BJ (cell line): ENCODE measurements at places on chromosomes 5 and 9.

- DNase-seq, result peak; percentile 94
Observed at GRCh38 chr9:116234081-116234480, 80.5 kb downstream of the PAPPA start.

GRCh38 chr5:36669015-36669651 lies 62.7 kb downstream of the SLC1A3 start:
- no peak for DNase-seq

- DNase-seq, result no peak
Observed at GRCh38 chr5:72159501-72159911, 52.2 kb downstream of the MAP1B start.

DNA sequence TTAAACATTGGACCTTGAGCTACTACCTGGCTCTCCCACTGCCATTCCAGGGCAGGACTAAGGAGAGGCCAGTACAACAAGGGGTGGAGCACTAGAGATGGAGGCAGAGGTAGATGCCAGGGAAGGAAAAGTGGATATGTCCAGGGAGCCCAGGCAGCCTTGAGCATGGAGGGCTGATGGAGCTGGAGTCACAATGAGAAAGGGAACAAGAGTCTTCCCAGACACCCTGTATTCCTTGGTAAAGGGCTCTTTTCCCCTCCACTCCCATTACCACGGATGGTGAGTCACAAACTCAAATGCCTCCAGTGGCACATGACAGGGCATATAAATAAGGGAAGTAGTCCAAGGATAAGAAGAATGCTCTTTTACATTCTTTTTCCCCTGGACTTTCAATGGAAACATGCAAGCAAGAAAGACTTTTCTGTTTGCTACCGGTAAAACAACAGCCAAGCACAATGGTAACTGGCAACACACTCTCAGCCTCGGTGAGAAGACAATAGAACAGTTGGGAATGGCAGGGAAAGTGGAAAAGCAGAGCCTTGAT lies 16.7 kb downstream of the ERAP1 start:
- no peak for DNase-seq

- DNase-seq, result peak; percentile 9
Observed at GRCh38 chr5:118220556-118221195, 767.7 kb downstream of the DTWD2 start.

DNA sequence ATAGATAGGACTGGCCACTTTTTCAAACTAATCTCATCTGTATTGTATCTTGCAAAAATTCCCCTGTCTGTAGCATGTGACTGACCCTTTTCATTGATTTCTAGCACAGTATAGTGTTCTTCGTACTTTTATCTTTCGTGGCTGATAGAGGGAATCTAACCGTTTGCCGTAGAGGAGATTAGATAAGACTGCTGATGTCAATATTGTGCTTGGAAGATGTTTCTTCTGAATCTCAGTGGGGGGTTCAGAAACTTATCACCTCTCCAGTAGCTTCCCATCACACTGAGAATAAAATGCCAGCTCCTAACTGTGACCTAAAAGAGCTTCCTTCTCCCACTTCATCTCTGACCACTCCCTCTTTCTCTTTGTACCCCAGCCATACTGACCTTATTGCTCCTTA lies 25.4 kb upstream of the ALDOB start:
- no peak for DNase-seq

GRCh38 chr5:169496878-169497277 lies 86.7 kb upstream of the SPDL1 start:
- no peak for DNase-seq

DNA sequence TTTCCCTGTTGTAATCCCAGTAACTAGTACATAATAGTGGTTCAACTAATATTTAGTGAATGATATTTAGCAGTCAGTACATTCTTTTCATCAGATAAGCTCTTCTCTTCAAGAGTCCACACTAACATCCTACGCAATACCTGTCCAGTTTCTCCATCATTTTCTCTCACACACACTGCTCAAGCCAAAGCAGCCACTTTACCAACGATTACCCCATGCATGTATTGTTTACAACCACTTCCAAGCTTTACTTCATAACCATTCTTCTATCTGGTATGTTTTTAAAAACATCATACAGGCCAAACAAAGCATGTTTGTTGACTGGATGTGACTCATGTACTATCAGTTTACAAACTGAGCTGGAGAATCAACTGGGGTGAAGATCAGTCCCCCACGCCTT lies 7.3 kb downstream of the UBTD2 start:
- no peak for DNase-seq

GRCh38 chr9:122370869-122371755 lies at the start of gene PTGS1:
TSS of gene PTGS1 (plus strand) at chr9:122371024. CDS start at chr9:122371085, 61 bp downstream.
- no peak for DNase-seq

DNA sequence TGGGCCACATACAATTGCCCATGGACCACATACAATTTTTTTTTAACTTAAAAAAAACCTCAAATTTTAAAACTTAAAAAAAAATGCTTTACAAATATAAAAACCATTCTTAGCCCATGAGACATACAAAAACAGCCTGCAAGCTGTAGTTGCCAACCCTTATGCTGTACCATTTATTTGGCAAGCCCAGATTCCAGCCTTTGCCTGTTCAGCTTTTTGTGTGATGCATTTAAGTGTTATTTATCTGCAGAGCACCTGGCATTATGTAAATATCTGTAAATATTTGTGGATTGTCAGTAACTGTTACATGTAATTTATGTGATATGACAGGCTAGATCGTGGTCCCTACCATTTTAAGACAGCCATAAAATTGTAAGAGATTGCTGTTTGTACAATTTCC lies 32.6 kb downstream of the HEXB start:
- DNase-seq, result no peak

DNA sequence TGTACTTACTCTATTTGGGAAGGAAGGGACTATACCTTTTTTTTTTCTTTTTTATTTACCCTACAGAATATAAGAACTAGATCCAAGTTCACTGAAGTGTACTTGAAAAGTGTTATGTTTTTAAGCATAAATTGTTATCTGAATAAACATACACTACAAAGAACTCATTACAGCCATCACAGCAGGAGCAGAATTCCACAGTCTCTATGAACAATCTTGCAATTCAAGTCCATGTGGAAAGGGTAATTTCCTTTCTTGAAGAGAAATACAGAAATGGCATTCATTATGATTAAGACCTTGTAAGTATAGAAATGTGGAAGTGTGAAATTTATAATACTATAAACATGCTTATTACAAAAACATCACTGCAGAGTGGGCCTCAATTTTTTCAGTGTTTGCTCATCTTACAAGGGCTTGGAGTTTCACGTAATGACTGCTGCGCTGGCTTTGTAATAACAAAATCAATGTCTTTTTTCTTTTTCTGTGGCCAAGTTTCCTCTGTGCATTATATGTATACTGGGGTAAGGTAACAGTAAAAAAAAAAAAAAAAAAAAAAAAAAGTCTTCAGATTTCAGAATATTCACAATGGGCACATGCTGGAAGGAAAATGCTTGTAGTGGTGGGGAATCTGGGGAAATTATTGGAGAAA lies 77.0 kb upstream of the GNA14 start:
- DNase-seq, result no peak

DNA sequence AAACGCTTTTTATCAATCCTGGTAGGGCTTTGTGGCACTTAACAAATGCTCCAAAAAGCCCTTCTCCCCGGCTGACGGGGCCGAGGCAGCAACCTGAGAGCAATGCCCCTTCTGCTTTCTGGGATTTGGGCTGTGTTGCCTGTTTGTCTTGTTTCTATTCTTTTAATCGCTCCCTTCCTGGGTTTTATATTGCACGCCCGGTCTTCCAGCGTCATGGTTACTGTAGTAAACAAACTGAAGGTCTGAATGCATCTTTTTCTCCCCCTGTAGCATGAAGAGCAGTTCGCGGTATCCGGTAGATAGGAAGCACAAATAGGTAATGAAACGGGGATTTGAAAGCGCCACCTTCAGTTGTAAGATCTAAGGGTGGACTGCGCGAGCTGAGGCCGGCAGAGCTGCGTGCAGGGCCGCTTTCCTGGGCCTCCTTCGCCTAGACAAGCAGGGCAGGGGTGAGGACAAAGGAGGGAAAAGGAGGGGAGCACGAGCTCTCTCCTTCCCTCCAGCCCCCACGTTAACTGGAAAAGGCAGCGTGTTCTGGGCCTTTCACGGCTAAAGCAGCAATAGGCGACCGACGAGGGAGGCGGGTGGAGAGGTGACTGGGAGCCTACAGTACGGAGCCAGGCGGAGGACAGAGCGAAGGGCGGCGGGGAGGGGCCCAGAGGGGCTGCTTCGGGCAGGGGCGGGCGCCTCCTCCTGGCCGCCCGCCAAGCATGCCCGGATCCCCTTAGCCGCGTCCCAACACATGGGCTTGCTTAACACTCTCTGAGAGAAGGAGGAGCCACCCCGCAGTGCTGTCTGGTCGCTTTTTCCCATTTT lies 49.3 kb upstream of the ZNF366 start:
- DNase-seq, result peak; percentile 28

GRCh38 chr9:68950689-68951088 lies 63.2 kb downstream of the PRKACG start:
- DNase-seq, result no peak

DNA sequence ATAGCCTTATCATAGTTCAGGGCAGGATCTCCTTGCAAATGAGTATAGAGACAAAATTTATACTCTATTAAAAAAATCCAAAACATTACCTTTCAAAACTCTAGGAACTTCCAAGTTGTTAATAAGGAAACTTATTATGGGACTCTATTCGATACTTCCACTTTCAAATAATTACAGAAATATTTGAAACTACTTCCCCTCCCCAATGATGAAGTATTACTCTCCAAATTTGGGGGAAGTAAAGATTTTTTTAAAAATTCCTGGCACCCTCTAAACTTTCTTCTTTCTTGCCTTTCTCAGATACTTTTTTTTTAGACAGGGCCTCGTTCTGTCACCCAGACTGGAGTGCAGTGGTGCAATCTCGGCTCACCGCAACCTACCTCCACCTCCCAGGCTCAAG lies 35.1 kb downstream of the ANXA2R start:
- no peak for DNase-seq

DNA sequence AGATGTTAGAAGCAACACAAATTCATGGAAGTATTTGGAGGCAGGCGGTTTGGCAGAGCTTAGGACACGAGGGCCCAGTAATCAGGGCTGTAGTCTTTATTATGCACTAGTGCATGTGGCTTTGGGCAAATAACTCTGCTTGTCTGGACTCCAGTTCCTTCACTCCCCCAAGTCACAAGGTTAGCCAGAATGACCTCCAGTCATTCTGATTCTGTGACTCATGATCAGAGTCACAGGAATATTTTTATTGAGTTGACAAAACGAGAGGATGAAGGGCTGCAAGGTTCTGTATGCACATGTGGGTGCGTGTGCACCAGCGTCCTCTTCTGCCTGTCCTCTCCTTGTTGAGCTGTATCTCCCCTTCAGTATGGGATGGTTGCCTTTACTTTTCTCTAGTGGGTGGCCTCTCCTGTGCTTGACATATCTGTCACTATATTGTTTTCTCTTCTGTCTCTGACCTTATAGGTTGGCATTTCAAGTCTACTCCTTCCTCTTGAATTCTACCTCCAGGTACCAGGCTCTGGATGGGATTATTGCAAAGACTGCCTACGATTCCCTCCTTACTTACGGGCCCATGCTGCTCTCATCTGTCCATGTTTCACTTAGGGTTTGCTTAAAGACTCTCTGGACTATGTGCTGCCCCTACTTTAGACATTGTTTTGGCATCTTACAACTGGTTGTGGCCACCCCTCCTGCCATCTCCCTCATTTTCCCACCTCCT lies 94.6 kb downstream of the KDM4C start:
- peak; percentile 11 for DNase-seq

DNA sequence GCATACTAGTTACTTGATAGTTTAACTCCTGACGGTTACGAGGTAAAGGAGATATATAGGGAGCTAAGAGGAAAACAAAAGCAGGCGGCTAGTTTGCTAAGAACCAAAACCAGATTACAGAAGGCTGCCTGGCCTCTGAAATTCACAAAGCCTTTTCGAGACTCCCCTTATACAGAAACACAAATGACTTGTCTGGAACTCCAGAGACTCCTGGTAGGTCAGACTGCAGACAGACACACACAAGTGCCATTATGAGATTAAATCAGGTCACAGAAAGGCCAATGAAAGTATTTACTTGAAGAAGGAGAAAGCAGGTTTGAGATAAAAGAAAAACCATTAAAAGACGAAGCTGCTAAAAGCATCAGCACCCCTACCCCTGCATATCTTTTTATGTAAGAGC lies 142.5 kb upstream of the LRRTM2 start:
- DNase-seq, result no peak

GRCh38 chr9:115456515-115456914 lies 338.6 kb upstream of the TNC start:
- DNase-seq, result no peak

DNA sequence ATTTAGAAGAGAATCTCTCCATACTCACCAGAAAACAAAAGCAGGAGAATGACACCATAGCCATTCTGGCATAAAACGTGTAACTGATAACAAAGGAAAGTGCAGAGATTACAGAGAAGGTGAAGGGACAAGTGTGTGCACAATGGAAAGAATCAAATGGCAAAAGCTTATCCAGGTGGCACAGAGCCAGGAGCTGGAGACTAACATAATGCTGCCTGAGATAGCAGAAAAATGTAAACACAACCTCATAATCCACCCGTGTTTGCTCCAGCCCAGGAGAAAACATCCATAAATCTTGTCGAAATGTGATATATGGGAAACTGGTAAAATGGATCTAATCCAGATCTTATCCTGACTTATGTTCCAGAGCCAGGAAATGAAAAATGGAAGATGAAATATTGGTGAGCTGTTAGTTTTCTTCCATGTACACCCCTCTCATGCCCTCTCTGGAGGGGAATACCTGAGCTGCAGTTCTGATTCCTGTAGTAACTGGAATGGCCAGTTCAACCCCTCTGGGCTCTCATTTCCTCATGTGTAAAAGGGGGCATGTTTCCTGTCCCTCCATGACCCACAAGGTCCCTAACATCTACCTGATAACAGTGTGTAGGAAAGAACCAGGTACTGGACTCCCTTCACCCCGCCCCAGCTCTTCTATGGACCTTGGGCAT lies 212.3 kb upstream of the DAPK1 start:
- no peak for DNase-seq

GRCh38 chr5:96658272-96658671 lies 3.9 kb upstream of the CAST start:
- no peak for DNase-seq

- no peak for DNase-seq
Observed at GRCh38 chr5:108303086-108303485, 78.8 kb downstream of the FBXL17 start.

- DNase-seq, result no peak
Observed at GRCh38 chr5:112863549-112863948, 2.5 kb downstream of the SRP19 start.

GRCh38 chr9:1231998-1232919 lies 182.1 kb downstream of the DMRT2 start:
- DNase-seq, result peak; percentile 73

DNA sequence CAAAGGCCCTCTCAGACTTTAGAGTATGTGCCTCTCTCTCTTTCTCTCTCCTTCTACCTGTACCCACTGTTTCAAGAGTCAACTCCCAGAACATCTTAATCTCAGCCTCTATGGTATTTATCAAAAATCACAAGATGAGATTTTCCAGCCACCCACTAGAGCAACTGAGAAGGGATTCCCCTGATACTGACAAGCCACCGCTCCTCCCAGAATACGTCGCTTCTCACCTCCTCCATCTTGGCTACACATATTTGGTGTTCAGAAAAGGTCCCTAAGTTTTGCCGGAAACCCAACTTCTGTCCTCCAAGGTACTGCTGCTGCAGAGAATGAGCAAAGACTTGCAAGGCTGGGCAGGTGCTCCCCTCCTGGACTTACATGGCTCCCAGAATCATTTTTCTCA lies 6.1 kb downstream of the GARIN3 start:
- DNase-seq, result no peak

GRCh38 chr9:35790385-35791296 lies 750 bp upstream of the NPR2 start:
- DNase-seq, result peak; percentile 18

- DNase-seq, result no peak
Observed at GRCh38 chr5:170273968-170274710, 23.4 kb downstream of the LCP2 start.

- no peak for DNase-seq
Observed at GRCh38 chr9:123614306-123615263, 258.6 kb downstream of the CRB2 start.
